ENCODE measurements at places on chromosomes 3 and 15.

DNA sequence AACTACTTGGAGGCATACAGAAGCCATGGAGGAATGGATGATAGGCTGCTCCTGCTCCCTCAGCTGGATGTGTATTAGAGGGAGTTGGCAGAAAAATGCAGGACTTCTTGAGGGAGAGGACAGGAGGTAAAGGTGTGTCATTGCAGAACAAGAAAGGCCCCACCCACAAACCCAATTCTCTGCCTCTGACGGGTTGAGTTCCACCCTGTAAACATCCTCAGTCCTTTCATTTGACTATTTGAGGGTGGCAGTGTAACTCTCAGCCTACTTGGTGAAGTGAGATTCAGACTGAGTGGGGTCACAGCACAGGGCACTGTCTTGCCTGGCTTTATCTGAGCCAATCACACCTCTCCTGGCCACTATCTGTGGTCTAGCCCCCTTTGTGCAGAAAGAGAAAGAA is at the start of gene TPRG1:
Gene TPRG1 (plus strand): TSS at position 265 of the 400 bp plus-strand sequence. CDS start 35,414 bp downstream, outside the sequence.
- no peak for DNase-seq

GRCh38 chr15:27707257-27707656 is 391.9 kb downstream of the OCA2 start:
- no peak for DNase-seq

DNA sequence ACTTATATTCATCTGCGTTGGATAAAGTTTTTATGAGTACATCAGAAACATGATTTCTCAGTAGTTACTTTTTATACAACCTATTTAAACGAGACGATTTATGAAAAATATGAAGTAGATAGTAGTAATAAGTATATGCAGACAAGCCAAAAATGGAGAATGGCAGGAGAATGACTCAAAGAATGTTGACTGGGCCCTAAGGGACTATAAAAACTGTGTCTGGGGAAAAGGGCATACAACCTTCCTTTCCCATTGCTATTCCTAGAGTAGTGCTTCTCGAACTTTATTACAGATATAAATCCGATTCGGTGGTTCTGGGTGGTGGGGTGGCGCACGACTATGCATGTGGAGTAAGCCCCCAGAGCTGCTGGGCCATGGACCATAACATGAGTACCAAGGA is 558.5 kb downstream of the FOXP1 start:
- DNase-seq, result no peak

DNA sequence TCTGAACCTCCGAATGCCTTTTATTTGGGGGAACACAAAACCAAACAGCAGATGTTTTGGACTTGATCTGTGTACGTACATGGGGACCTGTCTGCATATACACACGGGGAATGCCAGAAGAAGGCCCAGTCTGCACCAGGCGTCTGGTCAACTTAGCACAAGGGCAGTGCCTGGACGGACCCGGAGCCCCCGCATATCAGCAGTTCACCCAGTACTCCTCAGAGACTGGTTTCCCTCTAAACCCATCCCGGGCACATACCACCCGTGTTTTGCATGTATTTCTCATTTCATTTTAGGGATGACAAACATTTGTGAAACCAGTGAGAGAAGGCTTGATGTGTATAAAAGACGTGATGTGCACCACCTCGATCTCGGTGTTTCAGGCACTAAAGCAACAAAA is 49.7 kb downstream of the KLHL25 start:
- DNase-seq, result no peak

GRCh38 chr3:78823859-78824258 is 943.9 kb downstream of the ROBO1 start:
- DNase-seq, result no peak

DNA sequence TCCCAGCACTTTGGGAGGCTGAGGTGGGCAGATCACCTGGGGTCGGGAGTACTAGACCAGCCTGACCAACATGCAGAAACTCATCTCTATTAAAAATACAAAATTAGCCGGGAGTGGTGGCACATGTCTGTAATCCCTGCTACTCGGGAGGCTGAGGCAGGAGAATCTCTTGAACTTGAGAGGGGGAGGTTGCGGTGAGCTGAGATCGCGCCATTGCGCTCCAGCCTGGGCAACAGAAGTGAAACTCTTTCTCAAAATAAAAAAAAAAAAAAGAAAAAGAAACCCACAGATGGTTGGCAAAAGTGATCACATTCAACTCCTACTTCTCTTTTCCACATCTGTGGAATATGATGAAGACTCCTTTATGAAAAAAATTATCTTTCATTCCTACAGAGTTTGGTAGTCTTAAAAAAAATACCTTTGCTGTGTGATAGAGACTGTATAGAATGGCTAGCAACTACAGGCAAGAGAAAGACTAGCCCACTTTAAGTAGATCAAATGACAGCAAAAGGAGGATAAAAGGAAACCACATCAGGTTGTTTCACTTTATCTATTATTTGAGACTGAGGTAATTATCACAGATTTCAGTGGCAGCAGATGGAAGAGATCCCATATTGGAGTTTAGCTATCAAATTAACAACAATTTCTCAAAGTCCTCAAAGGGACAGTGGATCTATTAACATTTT is 172.9 kb upstream of the TSPAN3 start:
- no peak for DNase-seq

DNA sequence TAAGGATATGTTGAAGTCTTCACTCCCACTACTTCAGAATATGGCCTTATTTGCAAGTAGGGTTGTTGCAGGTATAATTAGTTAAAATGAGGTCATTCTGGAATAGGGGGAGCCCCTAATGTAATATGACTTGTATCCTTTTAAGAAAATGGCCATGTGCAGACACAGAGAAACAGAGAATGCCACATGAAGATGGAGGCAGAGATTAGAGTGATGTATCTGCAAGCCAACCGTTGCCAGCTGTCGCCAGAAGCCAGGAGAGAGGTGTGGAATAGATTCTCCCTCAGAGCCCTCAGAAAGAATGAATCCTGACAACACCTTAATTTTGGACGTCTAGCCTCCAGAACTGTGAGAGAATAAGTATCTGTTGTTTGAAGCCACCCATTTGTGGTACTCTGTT is 11.3 kb upstream of the TRANK1 start:
- DNase-seq, result no peak

DNA sequence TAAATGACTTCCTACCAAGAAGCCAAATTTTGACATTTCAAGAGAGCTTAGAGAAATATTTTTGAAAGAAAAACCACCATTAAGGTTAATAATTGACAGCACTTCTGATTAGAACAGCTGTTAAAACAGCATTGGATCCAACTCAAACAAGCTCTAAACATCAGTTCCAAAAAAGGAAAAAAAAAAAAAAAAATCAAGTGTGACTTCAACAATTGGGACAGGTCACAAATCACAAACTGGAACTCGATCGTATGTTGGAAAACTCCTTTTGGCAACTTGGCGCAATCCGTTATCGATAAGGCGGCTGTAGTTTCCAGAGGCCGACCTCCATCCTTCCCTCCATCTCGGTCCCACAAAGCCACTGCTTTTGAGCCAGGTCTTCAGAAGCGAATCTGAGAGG is 17.8 kb downstream of the TLE3 start:
- DNase-seq, result no peak

DNA sequence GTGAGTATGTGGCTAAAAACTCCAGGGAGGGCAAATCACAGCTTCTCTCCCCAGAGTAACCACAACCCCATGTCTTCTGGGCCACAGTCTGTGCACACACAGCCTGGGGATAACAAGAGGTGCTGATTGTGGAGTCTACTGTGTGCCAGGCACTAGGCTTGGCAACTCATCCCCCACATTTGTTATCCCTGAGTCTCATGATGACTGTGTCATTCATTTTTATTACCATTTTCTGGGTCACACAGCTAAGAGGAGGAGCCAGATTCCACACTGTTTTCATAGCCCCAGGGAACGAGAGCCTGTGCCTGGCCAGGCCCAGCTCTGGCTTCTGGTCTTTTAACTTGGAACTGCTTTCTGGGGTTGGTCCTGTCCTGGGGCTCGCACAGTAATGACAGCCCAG is 34.5 kb downstream of the ESYT3 start:
- peak; percentile 24 for DNase-seq

DNA sequence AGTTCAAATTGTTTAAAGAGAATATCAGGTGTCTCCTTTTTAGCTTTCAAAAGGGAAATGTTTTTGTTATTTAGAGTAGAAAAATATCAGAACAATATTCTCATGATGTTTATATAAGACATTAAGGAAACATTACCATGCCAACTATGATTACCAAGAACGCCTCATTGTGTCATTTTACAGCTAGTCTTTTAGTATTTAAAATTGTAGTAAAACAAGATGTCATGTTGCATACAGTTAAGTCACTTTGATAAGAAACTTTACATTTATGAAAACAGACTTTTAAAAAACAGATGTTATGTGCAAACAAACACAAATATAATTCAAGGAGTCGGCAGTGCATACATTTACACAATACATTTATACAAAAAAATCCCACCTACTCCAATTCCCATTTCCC is 4.4 kb downstream of the PLSCR4 start:
- DNase-seq, result no peak

GRCh38 chr3:29919571-29919970 is 638.7 kb downstream of the RBMS3 start:
- no peak for DNase-seq

DNA sequence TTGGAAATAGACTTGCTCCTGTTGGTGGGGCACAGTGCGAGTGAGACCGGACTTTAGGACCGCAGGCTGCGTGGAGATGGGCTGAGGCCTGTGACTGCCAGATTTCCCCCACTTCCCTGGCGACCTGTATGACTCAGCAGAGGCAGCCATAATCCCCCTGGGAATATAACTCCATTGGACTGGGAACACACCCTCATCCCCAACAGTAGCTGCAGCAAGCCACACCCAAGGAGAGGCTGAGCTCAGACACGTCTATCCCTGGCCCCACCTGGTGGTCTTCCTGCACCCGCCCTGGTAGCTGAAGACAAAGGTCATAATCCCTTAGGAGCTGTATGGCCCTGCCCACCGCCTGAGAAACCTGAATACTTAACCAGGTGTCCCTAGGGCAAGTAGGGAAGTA is 42.6 kb downstream of the DZIP1L start:
- peak; percentile 32 for DNase-seq

DNA sequence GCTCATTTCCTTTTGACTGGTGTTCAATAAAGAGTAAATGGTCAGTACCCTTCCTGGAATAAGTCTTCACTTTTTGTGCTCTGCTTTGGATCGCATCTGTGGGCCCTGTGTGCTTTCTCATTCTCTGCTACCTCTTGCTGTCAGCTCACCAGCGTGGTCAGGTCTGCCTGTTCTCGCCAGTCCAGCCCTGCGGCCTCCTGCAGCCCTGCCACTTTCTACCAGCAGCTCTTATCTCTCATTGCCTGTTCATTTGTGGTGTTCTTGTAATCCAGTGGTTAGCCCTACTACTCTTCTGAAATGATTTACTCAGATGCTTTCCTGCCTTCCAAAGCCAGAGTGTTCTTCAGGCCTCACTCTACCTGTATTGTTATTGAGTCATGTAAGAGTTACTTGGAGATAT is 54.8 kb downstream of the CHCHD6 start:
- DNase-seq, result no peak

- no peak for DNase-seq
These were observed 334.8 kb downstream of the NAALADL2 start for GRCh38 chr3:175193815-175194518.

GRCh38 chr15:28944286-28944685 is 58.5 kb downstream of the APBA2 start:
- DNase-seq, result no peak

- no peak for DNase-seq
These were observed 1.2 kb downstream of the RHO start for GRCh38 chr3:129529436-129530210.

DNA sequence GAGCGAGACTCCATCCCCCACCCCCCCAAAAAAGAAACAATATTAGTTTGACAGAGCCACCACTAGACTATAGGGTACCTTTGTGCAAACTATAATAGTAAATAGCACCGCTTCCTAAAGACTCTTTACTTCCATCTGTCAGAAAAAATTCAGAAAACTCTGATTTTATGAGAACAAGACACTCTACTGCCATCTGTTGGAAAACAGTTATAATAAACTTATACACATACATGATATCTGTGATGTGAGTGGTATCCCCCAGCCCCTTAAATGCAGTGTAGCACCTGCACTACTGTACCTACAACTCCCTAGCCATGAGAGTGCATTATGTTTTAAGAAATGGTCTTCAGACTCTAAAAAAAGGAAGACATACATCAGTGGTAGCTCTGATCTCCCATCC is 47.1 kb upstream of the CTDSPL start:
- no peak for DNase-seq

GRCh38 chr3:144039661-144040060 is 68.0 kb downstream of the DIPK2A start:
- DNase-seq, result no peak

GRCh38 chr15:97903971-97904572 is 56.4 kb upstream of the ARRDC4 start:
- DNase-seq, result peak; percentile 78

GRCh38 chr3:166580561-166580960 is 743.3 kb upstream of the BCHE start:
- no peak for DNase-seq

- no peak for DNase-seq
These were observed 62.7 kb upstream of the MFGE8 start for GRCh38 chr15:88975891-88976290.

- peak; percentile 22 for DNase-seq
These were observed 10.6 kb downstream of the ARPP19 start for GRCh38 chr15:52558196-52558595.

- DNase-seq, result no peak
These were observed 169.6 kb downstream of the CFAP20DC start for GRCh38 chr3:58880182-58880581.

- no peak for DNase-seq
These were observed 131.5 kb downstream of the WNT7A start for GRCh38 chr3:13748276-13748879.

DNA sequence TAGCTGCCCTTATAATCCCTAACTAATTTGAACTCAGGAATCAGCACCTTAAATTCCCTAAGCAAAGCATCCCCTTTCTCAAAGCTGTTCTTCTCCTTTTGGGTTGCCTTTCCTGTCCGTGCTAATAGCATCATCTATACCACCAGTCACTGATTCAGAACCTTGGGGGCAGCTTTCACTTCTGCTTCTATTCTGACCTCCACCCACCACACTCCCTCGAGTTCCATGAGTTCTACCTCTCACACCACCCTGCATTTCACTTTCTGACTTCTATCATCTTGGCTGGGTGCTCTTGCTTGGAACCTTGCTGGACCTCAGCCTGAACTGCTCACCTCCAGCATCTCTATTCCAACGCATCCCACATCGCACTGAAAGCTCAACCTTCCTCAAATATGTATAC is 55.4 kb upstream of the KCNMB2 start:
- DNase-seq, result no peak

DNA sequence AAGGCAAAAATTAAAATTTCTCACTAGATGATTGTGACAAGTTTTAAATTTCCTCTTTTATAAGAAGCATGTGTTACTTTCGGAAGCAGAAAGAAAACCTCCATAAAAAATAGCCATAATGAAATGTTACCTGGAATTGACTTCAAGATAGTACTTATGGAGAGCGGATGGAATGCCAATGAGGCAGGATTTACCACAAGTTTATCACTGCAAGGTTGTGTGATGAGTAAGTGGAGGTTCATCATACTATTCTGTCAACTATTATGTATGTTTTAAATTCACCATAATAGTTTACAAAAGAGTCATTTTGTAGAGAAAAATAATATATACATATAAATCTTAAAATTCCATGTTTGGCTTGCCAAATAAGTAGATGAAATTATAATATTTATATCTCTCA is 230.3 kb downstream of the SCAPER start:
- no peak for DNase-seq

- no peak for DNase-seq
These were observed 450.8 kb downstream of the MCTP2 start for GRCh38 chr15:94682171-94682570.

GRCh38 chr3:87333393-87333892 is 57.1 kb upstream of the POU1F1 start:
- DNase-seq, result peak; percentile 89
